Hepatocyte (in vitro differentiated cells): ENCODE measurements at places on chromosomes 7 and 10.
A peak's percentile ranks its signal among the peaks of the same experiment; 100 is the strongest.

DNA sequence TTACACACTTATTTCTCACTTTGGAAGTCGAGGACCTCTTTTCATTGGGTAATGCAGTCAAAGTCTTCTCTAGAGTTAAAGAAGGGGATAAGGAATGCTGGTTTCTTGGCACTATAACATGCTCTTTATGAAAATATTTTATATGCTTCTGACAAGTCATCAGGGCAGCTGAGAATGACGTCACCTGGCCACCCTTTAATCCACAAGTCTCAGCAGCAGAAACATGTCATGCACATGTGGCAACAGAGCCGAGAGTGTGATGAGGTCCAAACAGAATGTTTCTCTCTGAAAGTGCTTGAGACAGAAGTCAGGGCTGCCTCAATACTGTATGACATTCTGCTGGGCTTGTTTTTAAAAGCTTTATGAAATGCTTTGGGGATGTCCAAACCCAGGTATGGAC lies 63.5 kb upstream of the C10orf90 start:
- no peak for DNase-seq

GRCh38 chr7:31100445-31100844 lies 48.3 kb downstream of the ADCYAP1R1 start:
- no peak for DNase-seq

- DNase-seq, result no peak
Observed at GRCh38 chr10:99358101-99358500, 28.9 kb downstream of the CNNM1 start.

DNA sequence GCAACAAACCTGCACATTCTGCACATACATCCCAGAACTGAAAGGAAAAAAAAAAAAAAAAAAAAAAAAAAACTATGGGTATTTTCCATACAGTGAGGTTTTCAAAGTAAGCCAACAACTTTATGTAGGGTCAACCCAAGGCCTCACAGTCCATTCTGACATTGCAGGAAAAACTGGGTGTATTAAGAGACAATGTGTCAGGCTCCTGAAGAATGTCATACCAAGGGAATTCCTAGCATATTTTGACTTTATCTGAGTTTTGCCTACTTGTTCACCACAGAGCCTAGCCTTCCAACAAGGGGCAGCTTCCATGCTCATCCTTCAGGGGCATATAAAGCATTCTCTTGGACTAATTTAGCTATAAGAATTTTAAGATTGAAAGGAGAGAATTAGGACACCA lies 368.9 kb downstream of the PLXDC2 start:
- peak; percentile 6 for DNase-seq

- DNase-seq, result no peak
Observed at GRCh38 chr7:115558161-115558560, 472.4 kb downstream of the TFEC start.

GRCh38 chr7:132063800-132064199 lies 507.4 kb upstream of the PODXL start:
- DNase-seq, result no peak

GRCh38 chr7:98943336-98943735 lies 65.0 kb downstream of the TRRAP start:
- no peak for DNase-seq

DNA sequence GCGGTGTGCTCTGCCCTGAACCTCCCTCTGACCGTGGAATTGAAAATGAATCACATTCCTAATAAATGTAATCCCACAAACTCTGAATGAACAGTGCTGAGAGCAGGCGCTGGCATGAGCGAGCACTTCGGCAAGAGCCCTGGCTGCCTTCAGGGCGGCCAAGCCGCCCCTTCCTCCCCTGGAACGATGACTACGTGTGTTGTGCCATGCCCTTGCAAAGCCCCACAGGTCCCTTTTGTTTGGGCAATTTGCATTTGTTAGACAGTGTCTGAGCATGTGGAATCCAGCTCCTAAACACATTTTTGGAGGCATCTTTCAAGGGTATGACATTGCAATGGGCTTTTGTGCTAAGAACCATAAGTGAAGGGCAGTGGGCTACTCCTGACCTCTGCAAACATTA lies 95.6 kb upstream of the MKI67 start:
- DNase-seq, result no peak

- no peak for DNase-seq
Observed at GRCh38 chr10:68075550-68076004, 494 bp upstream of the HERC4 start.

DNA sequence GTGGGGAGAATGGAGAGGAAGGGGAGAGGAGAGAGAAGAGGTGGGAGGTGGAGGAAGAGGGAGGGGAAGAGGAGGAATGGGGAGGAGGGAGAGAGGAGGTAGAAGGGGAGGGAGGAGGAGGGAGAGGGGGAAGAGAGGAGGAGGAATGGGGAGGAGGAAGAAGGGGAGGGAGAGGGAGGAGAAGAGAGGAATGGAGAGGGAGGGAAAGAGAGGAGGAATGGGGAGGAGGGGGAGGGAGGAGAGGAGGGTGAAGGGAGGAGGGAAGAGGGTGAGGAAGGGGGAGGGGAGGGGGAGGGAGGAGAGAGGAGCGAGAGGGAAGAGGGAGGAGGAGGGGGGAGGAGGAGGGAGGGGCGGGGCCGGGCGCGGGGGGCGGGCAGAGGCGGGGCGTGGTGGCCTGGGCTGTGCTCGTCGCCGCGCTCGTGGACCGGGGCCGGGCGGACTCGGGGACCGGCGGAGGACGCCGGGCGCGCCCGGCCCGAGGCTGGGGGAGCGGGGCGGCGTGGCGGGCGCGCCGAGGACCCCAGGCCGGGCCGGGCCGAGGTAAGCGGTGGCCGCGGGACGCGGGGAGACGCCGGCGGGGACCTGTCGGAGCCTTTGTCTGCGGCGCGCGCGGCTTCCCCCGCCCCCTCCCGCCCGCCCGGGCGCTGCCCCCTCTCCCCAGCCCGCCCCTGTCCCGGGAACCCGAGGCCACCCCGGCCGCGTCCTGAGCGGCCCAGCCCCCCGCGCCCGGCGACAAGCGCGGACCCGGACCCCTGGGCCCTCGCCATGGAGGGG lies at the start of gene SLC29A4:
TSS of gene SLC29A4 (plus strand) at position 401 of the 774 bp plus-strand sequence. CDS start 4,874 bp downstream, outside the sequence.
- peak; percentile 71 for DNase-seq

DNA sequence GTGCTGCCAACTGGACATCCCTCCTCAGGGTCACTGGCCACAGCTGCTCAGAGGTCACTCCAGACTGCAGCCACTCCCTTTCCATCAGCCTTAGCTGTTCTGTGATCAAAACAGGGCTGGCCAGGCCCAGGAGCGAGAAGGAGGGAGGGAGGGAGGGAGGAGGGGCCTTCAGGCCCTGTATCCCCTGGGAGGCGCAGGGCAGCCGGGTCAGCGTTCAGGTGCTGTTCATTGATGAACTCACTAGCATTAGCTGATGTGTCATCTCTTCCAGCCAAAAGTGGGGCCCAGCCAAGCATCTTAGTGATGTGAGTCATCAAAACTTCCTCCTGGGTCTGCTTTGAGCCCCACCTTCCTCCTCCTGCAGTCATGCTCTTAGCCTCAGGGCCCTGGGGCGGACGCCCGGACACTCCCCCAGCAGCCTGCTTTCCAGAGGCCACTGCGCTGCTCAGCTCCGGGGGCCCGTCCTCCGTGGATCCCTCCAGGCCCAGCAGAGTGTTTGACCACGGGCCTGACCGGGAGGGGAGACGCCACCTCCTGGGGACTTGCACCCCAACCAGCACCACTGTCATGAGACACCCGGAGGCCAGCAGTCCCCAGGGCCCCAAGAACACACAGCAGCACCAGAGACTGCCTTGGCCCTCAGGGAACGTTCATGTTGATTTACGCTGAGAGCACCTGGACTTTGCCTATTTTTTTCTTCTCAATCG lies 149.2 kb downstream of the PRKAG2 start:
- DNase-seq, result peak; percentile 89

DNA sequence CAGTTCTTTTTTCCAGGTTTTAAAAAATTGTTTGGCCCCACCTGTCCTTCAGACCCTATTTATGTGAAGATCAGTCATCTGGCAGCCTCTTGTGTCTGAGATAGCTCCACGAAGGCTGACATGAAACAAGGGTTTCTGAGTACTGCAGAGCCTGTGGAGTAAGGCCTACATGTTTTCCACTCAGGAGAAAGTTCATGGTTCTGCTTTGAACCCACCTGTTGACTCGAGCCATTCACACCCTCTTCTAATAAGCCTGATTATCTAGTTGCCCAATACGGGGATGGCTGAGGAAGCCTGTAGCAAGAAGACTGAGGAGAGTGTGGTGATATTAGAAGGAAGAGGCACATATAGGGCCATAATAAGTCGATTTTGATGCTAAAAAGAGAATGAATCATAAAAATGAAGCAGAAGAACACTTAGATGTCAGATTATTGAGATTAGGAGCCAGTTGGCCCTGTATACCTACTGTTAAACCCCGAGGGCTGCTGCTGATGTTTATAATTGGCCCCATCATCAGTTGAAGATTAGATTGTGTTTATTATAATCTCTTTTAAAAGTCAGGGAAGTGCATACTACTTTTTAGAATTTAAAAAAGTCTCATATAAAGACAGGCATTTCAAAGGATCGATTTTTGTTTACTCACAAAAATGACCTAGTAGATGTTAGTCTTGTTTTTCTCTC lies 109.4 kb downstream of the CDK14 start:
- no peak for DNase-seq

DNA sequence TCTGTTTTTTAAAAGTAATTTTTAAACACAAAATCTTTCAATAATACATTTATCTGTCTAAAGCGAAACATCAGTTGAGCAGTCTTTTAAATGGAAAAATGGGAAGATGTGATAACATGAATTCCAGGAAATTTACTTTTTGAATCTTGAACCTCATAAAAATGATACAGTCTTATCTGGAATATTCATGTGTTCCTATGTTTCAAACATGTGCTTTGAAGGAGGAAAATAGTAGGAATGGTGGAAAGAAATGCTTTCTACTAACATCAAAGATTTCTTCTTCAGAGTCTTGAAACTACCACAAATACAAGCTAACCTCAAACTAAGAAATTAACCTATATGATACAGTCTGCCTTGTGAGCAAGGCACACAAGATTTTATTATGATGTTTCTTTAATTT lies 317.5 kb upstream of the SEMA3A start:
- no peak for DNase-seq

GRCh38 chr10:117663750-117664149 lies 121.2 kb downstream of the EMX2 start:
- peak; percentile 81 for DNase-seq

DNA sequence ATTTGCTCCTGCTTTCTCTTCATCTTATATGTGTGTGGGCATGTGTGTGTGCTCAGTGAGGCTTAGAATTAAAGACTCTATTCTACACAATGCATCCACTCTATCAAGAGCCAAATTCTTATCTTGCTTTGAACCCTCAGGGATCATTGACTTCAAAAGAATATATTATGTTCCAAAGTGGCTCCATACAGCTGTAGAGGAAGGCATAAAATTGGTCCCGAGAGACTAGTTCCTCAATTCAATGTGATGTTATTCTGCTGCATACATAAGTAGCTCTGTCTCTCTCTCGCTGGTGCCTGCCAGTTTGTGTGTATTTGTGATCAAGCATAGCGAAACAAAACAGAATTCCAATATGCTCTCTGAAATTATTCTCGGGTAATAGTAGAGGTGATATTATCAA lies 997.9 kb upstream of the POT1 start:
- DNase-seq, result no peak

DNA sequence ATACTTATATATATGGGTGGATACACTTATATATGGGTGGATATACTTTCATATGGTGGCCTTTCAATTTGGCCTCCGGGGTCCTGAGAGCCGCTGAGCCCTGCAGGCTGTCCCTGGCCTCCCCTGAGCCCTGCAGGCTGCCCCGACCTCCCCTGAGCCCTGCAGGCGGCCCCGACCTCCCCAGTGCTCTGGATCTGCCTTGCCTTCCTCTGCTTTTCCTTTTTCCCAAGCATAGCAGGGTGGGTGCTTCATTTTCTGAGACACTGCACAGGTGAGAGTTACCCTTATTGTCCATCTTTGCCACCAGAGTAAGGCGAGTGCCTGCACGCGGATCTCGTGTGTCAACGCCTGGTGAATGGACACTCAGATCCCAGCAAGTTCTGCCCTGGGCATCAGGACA lies 106.6 kb downstream of the VIPR2 start:
- no peak for DNase-seq

DNA sequence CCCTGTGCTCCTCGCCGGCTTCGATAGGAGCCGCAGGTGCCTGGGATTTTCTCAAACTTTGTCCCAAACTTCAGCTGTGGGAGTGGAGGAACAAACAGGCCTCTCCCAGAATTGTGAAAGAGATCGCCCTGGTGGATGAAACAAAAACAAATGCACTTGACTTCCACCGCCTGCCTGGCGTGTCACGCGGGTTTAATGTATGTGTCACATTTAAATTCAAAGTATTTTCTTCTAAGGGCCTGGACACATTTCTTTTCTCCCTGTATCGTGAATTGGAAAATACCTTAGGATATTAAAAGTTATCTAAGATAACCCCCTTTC lies 694 bp upstream of the WASL start:
- peak; percentile 66 for DNase-seq

- DNase-seq, result no peak
Observed at GRCh38 chr7:79462390-79462789, 8.9 kb upstream of the MAGI2 start.

- no peak for DNase-seq
Observed at GRCh38 chr7:133265821-133266220, 12.9 kb downstream of the EXOC4 start.

DNA sequence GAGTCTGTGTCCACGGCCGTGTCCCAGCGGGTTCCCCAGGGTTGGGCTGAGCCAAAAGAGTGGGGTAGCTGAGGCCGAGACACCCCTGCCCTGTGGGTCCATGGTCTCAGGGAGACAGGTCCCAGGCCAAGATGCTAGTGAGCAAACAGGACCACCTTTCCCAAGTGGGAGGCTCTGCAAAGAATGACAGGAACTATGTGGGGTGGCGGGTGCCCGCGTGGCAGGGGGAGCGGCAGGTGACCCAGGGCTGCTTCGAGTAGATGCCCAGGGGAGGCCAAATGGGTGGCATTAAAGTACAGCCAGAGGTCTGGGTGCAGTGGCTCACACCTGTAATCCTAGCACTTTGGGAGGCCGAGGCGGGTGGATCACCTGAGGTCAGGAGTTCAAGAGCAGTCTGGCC lies 18.2 kb downstream of the TTYH3 start:
- no peak for DNase-seq

DNA sequence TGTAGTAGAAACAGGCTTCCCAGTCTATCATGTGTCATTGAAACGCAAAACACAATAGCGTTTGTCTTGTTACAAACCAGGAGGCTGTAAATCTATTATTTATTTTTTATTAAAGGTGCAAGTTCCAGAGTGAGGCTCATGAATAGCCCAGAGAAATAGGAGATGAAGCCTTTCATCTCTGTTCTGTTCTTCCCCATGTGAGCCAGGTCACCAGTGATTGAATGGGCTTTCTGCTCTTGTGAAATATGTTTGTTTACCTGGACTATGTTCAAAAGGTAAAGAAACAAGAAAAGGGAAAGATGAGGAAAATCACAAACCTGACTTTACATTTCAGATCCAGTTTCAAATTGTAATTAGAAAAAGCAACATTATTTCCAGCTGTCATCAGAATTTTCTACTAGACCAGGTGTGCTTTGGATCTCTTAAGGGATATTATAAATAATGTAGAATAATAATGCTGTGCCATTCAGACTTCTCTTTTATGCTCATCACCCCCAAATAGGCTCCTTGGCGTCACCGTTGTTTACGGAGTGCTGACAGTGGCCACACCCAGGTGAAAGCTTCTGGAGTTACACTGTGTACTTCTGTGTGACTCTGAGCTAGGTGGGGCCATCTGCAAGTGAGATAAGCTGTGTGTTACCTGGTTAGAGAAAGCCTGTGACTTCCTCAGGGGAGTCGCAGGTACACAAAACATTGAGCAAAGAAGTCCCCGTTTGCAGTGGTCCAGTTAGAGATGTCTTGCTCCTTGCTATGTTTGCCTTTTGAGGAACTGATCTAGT lies 274.9 kb downstream of the SDK1 start:
- DNase-seq, result peak; percentile 56
